ENCODE measurements at places on chromosomes 5 and 9.
A peak's percentile ranks its signal among the peaks of the same experiment; 100 is the strongest.

DNA sequence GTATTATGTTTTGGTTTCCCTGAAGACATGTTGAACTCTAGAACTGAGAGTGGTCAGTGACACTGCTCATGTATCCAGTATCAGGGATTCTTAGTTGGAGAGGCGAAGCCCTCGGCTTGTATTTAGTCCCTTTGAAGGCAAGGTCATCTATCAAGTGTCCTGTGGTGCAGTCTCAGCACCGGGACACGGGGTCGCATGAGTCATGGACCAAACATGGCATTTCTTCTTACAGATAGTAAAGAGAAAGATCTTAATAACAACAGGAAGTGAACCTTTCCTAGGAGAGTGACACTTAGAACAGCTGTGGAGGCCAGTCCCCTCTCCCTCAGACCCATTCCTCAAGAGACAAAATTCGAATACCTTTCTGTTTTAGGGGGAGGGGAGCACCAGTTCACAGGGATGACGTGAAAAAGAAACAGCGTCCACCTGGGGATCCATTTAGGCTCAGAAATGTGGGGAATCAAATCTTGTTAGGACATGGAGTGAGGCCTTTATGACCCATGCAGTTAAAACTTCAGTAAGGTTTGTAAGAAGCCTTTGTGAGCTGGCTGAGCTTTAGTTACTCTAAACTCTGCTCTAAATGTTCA is 86.5 kb downstream of the ADGRV1 start:
- peak; percentile 42 for DNase-seq

GRCh38 chr9:7980691-7981289 is 181.2 kb upstream of the DMAC1 start:
- no peak for DNase-seq

- DNase-seq = peak; percentile 6
These were observed 23.9 kb upstream of the IL7R start for GRCh38 chr5:35832762-35833161.

GRCh38 chr9:9913276-9913832 is 699.4 kb downstream of the PTPRD start:
- no peak for DNase-seq

DNA sequence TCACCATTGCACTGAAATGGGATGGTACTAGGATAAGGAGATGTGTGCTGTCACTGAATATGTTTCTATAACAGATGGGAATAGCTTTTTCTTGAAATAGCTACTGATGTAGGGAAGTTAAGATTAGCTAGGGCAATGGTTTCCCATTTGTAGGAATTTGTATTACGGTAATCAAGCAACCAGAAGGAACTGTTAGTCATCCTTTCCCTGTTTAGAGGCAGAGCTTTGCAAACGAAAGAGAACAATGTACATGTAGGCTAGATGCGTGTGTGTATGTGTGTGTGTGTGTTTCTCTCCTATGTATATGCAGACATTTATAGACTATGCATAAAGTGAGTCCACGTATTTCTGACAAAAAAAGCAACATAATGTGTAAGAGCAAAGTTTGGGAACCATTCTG is 171.9 kb upstream of the GRIA1 start:
- no peak for DNase-seq

DNA sequence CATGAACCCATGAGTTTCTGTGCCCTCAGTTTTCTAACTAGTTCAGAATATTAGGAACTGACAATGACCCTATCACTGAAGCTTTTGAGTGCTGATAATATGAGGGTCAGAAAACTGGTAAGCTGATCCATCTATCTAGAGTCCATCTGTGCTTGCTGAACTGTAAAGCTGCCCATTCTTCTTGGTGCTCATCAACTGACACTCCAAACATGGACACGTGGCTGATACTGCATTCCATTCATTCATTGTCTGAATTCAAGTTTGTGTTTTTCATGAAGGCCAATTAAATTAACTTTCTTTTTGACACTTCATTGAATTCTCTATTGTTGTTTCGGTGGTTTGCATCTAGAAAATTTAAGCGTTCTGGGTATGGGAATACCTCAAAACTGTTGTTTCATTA is 17.6 kb downstream of the NREP start:
- no peak for DNase-seq

DNA sequence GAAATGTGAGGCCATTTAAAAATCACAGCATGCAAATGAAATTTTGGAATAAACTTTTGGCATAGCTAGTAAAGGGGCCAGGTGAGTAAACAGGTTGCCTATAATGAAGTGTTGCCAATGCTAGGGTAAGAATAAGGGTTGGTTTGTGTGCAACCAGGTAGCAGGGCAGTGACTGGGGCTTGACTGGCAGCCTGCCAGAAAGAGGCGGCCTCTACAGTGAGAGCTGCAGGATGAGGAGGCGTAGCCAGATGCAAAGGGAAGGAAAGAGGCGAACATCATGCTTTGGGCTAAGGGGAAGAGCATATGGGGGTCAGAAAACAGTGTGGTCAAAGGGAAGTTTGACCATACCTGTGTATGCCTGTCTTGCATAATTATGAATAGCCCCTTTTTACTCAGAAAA is 70.6 kb downstream of the MAST4 start:
- no peak for DNase-seq

DNA sequence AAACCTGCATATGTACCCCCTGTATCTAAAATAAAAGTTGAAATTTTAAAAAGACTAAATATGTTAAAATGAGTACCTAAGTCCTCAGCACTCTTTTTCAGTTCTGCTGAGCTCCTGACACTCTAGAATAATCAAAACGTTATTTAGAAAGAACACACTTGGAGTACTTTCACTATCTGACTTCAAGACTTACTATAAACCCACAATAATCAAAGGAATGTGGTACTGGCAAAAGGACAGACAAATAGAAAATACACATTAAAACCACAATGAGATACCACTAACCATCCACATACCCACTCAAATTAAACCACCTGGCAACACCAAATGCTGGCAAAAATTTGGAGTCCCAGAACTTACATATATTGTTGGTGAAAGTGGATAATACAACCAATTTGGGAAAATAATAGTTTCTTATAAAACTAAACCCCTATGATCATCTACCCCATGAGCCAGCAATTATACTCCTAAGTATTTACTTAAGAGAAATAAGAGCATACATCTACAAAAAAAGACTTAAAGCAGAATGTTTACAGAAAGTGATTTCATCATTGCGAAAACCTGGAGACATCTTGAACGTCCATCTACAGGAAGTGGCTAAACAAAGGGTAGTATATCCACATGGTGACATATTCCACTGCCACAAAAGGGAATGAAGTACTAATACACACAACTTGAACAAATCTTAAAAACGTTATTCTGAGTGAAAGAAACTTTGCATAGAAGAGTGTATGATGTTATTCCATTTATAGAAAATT is 12.8 kb upstream of the PRSS3 start:
- DNase-seq = peak; percentile 61

DNA sequence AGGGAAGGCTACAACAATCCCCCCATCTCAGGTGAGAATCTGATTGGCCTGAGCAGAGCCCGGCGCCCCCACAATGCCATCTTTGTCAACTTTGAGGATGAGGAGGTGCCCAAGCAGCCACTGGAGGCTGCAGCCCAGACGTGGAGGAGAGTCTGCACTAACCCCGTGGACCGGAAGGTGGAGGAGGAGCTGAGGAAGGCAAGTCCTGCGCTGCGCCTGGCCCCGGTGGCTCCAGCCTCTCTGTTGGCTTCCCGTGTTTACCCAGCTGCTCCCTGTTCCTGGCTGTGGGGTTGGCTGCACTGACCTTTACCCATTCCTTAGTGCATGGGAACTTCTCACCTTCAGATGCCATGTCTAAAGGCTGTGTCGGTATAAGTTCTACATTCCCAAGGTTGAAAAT is 11.0 kb upstream of the CEL start:
- DNase-seq = no peak

- DNase-seq = peak; percentile 87
These were observed 37.6 kb downstream of the STC2 start for GRCh38 chr5:173290477-173291131.

- DNase-seq = no peak
These were observed 305.9 kb downstream of the SLIT3 start for GRCh38 chr5:168995024-168995423.

- DNase-seq = no peak
These were observed 24.9 kb upstream of the DCAF12 start for GRCh38 chr9:34151398-34151797.

- peak; percentile 91 for DNase-seq
These were observed 8.9 kb upstream of the IL17B start for GRCh38 chr5:149387982-149388381.

GRCh38 chr5:76521240-76521758 is 101.9 kb downstream of the F2RL2 start:
- no peak for DNase-seq

GRCh38 chr5:33457126-33457525 is 16.4 kb downstream of the TARS1 start:
- no peak for DNase-seq
